ENCODE measurements at places on chromosomes 6 and 20. TPM values are rescaled to one million over a fixed set of nuclear protein-coding genes. Genes with fewer than 3 reads are reported as not detected.

- DNase-seq = no peak
These were observed 680.8 kb upstream of the NRSN1 start for GRCh38 chr6:23445157-23445710.

LY6G6C gene
- total RNA-seq = not detected

GRCh38 chr6:36578431-36578830, 15.7 kb upstream of the SRSF3 start:
- DNase-seq = no peak

DNA sequence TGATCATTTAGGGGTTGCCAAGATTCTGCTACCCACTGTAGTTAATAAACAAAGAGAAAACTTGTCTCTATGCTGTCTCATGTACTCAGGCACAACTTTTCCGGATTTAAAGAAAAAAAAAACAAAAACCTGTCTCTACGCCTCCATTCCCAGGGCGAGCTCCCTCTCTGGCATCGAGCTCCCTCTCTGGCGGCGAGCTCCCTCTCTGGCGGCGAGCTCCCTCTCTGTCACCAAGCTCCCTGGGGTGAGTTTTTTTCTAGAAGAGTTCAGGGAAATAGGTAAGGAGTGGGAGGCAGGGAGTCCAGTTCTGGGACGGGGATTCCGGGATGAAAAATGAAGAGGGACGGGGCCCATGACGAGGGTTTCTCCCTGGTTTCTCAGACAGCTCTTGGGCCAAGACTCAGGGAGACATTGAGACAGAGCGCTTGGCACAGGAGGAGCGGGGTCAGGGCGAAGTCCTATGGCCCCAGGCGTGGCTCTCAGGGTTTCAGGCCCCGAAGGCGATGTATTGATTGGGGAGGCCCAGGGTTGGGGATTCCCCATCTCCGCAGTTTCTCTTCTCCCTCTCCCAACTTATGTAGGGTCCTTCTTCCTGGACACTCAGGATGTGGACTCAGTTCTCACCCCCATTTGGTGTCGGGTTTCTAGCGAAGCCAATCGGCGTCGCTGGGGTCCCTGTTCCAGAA, 16.5 kb upstream of the HLA-A start:
- DNase-seq = no peak

DNAH8 gene
- not detected for total RNA-seq

FKBP1A gene
- total RNA-seq = 243 TPM

COL21A1 gene
- 3.1 TPM for total RNA-seq

- no peak for DNase-seq
These were observed 38.6 kb downstream of the NKX2-4 start for GRCh38 chr20:21358737-21359136.

GRCh38 chr6:104541411-104541810, 318.3 kb downstream of the HACE1 start:
- no peak for DNase-seq

- DNase-seq = no peak
These were observed 11.5 kb downstream of the DLGAP4 start for GRCh38 chr20:36317675-36318074.

MATN4 gene
- total RNA-seq = 4.0 TPM

DNA sequence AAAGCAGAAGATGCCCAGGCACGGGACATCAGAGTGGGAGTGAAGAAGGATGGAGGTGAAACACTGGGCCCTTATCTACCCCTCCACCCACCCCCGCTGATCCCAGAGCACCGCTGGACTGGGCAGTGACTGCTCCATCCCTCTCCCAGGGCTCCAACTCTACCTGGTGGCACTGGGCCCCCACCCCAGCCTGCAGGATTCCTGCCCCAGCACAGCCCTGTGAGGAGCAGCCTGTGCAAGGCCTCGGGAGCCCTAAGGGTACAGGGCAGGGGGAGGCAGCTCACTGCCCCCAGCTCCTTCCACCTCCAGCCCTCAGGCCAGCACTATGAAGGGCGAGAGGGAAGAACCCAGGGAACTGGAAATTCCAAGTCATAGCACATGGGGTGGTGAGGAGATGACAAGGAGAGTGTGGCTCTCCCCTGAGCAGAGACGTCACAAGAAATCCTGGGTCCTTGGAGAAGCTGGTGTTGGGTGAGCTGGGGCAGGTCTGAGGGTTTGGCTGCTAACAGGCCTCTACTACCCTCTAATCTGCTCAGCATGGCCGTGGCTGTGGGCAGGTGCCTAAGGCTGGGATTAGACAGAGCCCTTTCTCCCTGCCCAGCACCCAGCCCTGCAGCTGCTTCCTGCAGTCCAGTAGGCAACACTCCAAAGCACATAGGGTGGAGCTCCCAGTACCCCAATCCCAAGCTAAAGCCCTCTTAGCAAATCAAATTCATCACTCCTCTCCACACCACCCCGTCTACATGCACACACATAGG, 3.5 kb downstream of the CST3 start:
- no peak for DNase-seq

GRCh38 chr20:40207655-40208054, 481.4 kb downstream of the MAFB start:
- no peak for DNase-seq

DNA sequence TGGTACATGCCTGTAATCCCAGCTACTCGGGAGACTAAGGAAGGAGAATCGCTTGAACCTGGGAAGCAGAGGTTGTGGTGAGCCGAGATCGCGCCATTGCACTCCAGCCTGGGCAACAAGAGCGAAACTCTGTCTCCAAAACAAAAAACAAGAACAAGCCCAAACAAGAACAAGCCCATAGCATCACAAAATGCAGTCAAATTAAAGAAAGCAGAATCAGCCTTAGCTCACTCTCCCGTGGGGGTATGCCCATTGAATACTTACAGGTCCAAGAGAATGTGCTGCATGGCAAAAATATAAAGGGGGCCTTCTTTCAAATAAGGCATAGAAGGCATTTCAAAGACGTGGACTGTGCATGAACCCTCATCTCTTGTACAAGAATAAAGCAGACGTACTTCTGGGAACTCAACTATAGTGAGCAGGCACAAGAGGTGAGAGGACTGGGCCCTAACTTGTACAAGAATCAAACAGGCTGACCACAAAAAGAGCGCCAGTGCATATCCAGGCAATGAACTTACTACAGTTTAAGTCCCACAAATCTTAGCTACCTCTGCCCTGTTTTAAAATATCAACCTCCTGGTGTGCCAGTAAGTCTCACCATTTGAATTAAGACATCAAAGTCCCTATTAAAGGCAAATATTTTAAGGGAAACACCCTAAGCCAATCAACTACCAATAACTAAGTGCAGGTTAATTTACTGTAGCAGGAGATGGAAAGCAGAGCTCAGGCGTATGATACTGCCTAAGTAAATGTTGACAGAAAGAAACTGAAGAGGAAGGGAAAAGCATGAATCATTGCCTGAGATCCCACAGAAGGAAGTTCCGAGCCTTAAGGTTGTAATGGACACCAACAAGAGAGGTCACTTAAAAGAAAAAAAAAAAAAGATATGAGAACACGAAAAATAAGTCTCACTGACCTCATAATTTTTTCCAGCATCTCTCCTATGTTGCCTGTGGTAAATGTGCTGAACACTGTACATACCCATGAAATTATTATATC, 37.4 kb downstream of the TOMM6 start:
- no peak for DNase-seq

PAK5 gene
- 0.44 TPM for total RNA-seq

DNA sequence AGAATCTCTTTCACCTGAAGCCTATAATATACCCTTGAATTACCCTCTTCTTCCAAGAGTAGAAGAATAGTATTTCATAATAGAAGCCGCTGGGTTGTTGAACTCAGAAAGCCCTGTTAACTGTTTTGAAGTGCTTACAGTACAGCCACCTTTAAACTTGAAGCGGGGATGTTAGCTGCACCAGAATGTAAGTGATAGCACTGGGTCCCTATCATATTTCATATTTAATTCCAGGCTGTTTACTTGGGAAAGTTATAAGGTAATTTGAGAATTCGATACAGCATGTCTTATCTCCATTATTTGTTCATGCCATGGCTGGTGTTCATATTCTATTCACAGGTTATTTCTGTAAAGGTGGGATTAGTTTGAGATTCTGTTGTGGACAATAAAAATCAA, 63.5 kb upstream of the VSTM2L start:
- DNase-seq = no peak

POU3F2 gene
- 0.48 TPM for total RNA-seq

SCP2D1 gene
- not detected for total RNA-seq

HCRTR2 gene
- 0.19 TPM for total RNA-seq

LPA gene
- 0.19 TPM for total RNA-seq

DNA sequence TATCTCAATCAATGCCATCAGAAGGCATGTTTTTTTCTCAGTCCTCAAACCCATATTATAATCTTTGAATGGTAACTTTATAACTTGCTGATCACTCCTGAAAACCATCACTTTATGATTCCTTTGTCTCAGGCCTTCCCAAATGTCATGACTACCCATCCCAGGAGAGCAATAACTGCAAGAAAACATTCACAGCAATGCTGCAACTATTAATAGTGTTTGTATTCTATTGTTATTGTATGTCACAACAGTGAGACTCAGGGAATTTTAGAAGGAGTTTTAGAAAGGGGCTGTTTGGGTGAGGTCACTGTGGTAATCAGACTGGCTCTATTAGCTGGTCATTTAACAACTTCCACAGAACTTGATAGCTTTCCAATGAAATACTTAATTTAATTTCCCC, 301.4 kb upstream of the TBX18 start:
- DNase-seq = no peak

DNA sequence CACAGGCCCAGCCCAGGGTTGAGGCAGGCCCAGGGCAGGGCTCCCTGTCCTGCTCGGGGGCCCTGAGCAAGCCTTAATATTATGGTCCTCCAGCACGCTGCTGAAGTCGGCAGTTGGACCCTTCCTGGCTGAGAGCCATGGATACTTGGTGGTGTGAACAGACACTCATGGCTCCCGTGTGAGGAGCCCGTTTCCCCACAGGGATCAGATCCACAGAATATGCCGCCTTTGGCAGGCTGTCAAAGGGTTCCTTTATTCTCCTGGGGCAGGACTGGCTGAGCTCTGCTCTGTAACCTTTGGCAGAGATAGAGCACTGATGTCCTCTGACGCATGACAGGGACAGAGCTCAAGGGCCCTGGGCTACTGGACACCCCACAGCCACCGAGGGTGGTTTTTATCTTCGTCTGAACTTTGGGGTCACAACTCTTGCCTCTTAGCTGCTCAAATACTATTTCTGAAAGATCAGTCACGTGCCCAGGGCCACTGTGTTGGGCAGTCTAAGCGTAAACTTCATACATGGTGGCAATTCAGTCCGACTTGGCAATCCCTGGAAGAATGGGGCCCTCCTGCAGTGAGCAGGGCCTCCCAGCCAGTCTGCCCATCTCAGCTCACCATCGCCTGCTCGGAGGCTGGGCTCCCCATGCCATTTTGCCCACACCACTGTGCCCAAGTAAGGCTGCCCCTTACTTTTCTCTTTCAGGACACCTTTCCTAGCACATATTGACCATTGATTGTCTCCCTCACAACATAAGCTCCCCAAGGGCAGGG, 49.1 kb downstream of the TTI1 start:
- DNase-seq = no peak

GRCh38 chr6:127459231-127459641, at the start of gene KIAA0408:
TSS of gene KIAA0408 (minus strand) at chr6:127459389. CDS start at chr6:127453981, 5,408 bp downstream.
- no peak for DNase-seq

SEMG1 gene
- 4.5 TPM for total RNA-seq

DNA sequence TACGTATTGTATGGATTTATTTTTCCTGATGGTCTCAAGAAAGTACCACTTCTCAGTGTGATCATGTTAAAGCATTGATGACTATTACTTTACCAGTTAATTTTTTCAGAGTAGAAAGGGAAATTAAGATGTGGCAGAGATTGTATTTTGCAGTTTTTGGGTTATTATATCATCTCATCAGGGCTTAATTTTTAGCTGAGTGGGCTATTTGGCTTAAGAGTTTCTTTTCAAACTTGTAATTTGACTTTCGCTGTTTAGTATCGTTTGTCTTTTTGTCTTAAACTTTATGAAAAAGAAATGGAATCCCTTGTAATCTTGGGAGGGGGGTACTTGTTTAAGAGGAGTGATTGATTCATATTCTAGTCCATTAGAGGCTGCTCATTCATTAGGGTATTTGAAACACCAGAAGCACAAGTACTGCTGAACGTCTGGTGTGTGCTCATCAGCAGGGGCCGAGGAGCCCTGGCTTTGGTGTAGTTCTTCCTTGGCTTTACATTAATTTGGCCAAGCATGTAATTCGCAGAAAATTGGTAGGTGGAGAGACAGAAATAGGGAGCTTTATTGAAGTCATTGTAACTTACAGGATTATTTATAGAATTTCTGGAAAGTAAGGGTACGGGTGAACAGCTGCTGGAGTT, 112.4 kb downstream of the TIAM2 start:
- no peak for DNase-seq

PRELID3B gene
- 50.5 TPM for total RNA-seq

DEFB132 gene
- not detected for total RNA-seq

DNA sequence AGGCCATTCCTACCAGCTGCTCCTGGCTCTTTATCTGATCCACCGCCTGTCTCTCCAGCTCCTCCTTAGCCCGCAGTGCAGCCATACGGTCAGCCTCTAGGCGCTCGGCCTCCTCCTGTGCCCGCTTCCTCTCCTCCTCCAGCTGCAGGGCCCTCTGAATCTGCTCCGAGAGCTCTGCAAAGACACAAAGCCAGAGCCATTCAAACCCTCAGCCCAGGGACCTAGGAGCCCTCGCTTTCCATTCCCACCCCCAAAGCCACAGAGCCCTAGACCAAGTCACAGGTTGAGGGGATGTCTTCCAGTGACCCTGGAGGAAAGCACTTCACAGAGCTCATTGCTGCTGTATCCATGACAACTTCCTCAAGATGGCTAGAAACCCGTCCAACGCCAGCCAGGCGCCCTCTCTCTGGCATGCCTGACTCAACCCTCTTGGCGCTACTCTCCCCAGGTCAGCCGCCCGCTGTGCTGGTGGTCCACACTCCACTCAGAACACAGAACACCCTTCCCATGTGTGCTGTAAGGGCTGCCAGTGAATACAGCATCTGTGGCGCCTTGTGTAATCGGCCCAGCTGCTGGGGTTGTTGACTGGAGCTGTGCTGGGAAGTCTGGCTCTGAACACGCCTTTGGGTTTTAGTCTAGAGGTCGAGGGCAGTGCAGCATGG, 49.3 kb downstream of the EZR start:
- DNase-seq = no peak

BTBD9 gene
- 5.3 TPM for total RNA-seq

ANGPT4 gene
- total RNA-seq = 0.06 TPM

DNA sequence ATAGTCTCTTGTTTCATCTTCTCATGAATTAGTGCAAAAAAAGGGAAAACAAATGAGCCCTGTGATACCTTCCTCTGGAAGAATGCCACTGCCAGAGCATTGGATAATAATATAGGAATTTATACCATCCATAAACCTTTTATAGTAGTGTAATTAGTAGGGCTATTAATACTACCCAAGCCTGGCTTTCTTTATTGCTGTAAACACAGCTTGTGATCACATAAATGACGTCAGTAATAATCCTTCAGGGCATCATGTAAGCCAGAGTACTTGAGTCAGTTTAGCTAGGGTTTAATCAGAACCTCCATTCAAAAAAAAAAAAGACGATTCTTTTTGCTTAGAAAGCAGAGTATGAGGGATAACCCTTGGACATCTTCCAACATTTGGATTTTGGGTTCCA, 264.8 kb downstream of the SLC35F1 start:
- DNase-seq = no peak

CHRNA4 gene
- total RNA-seq = 2.7 TPM
